ENCODE measurements at places on chromosomes 4 and X. TPM values are rescaled to one million over a fixed set of nuclear protein-coding genes. Genes with fewer than 3 reads are reported as not detected.
A peak's percentile ranks its signal among the peaks of the same experiment; 100 is the strongest.

DNA sequence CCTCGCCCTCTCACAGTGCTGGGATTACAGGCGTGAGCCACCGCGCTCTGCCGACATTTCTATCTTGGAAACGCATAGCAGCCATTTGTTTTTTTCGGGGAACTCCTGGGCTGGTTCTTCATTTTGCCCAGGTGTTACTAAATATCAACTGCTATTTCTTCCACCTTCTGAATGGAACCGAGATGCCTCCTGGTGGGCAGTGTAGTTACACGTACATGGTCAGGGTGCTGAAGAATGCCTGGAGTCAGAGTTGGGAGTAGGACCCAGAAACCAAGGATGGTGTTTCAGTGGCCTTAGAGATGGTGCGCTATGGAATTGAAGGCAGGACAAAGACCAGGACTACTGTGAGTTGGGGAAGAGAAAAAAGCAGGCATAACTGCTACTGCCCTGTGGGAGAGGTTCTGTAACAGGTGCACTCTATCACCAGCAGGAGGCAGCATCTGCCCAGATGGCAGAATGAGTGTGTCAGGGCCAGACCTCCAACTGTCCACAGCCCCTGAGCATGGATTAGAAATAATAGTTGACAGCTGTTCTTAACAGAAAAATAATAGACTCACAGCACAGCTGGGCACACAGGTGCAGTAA is 81.7 kb downstream of the ZC4H2 start:
- no peak for DNase-seq

- peak; percentile 0 for DNase-seq
These were observed 1176.7 kb downstream of the NLGN4X start for GRCh38 chrX:5051831-5052491.

DNA sequence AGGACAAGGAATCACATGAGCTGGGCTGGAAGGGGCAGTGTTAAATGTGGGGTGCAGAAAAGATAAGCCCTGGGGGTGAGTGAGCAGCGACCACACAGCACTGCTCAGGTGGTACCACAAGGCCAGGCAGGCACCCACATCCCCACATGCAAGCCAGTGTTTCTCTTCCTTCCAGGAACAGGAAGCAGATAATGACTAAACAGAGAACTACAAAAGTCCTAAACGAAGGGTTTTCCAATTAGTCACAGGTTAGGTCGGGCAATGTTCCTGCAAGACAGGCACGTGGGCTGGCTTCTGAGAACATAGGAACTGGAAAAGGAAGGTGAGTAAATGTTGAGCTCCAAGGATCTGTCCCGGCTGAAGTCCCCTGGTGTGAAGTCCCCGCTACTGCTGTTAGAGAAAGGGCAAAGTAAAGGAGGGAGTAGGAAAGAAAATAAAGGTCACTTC is 19.5 kb downstream of the RELL1 start:
- DNase-seq = peak; percentile 94

DNA sequence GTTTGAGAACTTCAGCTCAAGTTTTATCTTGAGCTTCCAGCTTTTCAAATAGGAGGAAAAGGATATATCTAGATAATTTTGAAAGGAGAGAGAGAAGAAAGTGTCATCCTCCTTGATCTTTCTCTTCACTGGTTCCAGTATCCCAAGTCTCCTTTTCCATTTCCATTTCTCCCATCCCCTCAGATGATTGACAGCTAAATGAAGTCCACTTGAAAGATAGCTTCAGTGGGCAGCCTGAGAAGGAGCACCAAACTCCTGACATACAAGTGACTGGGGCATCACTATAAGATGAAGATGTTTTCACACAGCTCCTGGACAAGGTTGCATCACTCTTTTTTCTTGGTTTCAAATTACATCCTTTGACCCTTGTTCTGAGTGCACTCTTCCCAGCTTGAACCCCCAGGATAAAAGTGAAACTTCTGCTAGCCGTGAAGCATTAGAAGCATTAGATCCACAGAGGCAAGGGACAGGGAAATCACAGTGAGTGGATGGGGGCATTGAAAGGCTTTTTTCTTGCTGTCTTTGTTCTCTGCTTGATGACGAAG is 17.5 kb upstream of the MAGEA10 start:
- no peak for DNase-seq

- no peak for DNase-seq
These were observed 321.5 kb downstream of the NLGN4X start for GRCh38 chrX:5907207-5907606.

DNA sequence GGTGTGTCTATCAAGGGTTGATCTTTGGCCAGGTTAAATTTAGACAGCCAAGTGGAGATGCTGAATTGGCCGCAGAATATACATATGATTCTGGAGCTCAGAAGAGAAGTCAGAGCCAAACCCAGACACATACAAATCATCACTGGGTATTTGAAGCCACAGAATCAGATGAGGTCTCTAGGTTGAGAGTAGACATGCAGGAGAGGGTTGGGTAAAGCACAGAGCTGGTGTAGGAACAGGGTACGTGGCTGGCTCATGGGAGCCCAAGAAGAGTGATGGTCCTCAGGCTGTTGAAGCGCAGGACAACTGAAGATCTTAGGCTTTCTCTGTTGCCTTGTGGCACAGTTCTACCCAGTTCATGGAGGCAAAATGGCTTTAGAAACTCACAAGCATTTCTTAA is 37.7 kb downstream of the ADAMTS3 start:
- DNase-seq = no peak

- DNase-seq = peak; percentile 55
These were observed 82.0 kb upstream of the CLDN34 start for GRCh38 chrX:9885150-9885549.

GRCh38 chr4:76376534-76376933 is 44.4 kb downstream of the CCDC158 start:
- no peak for DNase-seq

DNA sequence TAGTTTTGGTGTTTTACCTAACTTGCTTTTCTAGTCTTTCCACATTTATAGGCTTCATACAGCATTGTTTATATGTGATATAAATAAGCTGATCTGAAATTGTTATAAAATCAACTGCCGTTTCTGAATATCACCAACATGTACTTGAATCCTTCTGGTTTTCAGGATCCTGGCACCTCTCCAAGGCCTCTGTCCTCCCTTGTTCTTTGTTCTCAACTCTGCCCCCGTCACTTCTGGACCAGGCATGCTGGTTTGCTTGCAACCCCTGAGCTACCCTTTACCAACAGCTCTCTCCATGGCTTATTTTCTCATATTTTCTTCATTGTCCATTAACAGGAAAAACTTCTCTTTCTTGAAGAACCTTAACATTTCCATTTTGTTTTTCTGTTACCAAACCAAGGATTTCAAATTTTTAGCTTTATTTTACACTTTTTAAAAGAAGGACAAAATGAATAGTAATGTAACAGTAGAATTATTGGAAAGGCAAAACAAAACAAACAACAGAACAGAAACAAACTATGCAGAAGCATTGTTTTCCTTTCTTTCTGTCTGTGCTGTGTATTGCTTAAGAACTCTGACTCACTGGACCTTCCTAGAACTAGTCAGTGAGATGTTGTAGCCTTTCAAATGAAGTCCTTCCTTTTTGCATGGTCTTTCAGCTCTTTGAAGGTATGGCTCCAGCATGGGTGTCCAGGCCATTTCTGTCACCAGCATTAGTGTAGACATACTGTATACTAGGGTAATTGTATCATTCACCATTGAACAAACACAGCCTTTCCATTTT is 44.8 kb downstream of the BANK1 start:
- peak; percentile 34 for DNase-seq

GRCh38 chr4:8732681-8733243 is 138.9 kb downstream of the HMX1 start:
- no peak for DNase-seq

- DNase-seq = no peak
These were observed 82.7 kb downstream of the CCSER1 start for GRCh38 chr4:90209922-90210321.

GRCh38 chrX:118961866-118962560 is 12.4 kb upstream of the LONRF3 start:
- no peak for DNase-seq

GRCh38 chr4:121943941-121944340 is 7.9 kb downstream of the TRPC3 start:
- DNase-seq = no peak

- peak; percentile 76 for DNase-seq
These were observed 28.6 kb downstream of the SCLT1 start for GRCh38 chr4:129064717-129065116.

RGN gene
- 7.4 TPM for polyA plus RNA-seq

SLC6A14 gene
- not detected for polyA plus RNA-seq

SLC10A4 gene
- 0.07 TPM for polyA plus RNA-seq

USP46 gene
- polyA plus RNA-seq = 21.8 TPM

IL15 gene
- polyA plus RNA-seq = 5.6 TPM

RTL3 gene
- 0.38 TPM for polyA plus RNA-seq

PDCL2 gene
- polyA plus RNA-seq = not detected

HPGDS gene
- not detected for polyA plus RNA-seq
